NCI-H1048 (cell line): ENCODE measurements at places on chromosomes 6 and 20.

GRCh38 chr6:122726649-122727048 lies 52.9 kb upstream of the FABP7 start:
- no peak for DNase-seq

DNA sequence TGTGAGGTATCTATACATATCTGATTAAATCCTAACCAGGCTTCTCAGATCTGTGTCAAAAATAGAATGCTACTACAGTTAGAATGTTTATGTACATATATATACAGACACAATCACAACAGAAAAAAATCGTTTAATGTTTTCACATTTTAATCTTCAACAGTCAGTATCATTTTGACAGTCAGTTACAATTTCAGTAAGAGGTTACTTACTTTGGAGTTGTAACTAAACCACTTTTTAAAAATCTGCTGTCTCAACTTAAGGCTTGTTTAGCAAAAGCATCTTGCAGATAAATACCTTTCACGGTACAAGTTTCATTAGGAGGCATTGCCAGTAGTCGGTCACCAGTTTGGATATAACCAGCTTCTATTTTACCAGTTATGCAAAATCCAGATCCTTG lies 32.3 kb upstream of the ALDH8A1 start:
- DNase-seq = no peak

GRCh38 chr6:76770281-76770680 lies 693.0 kb downstream of the HTR1B start:
- DNase-seq = no peak

GRCh38 chr6:17167327-17167979 lies 65.6 kb downstream of the STMND1 start:
- no peak for DNase-seq

- DNase-seq = no peak
Measured at GRCh38 chr6:84074988-84075781, 41.6 kb downstream of the MRAP2 start.

DNA sequence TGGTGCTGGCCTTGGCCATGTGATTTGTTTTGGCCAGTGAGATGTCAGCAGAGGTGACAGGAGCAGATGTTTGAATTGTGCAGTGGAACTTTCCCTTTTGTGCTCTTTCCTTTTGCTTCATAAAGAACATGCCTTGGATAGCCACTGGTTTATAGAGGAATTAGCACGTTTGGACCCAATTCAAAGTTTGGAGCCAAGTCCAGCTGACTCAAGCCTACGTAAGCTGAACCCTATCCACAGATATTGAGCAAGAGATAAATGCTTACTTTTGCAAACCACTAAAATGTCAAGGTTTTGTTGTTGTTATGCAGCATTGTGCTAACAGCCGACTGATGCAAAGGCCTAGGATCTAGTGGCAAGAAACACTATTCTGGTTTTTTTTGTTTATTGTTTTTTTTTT lies 230.9 kb upstream of the CITED2 start:
- no peak for DNase-seq

GRCh38 chr6:88665131-88665530 lies 298.3 kb downstream of the RNGTT start:
- no peak for DNase-seq

- DNase-seq = no peak
Measured at GRCh38 chr6:121932076-121932991, 467.1 kb upstream of the HSF2 start.

DNA sequence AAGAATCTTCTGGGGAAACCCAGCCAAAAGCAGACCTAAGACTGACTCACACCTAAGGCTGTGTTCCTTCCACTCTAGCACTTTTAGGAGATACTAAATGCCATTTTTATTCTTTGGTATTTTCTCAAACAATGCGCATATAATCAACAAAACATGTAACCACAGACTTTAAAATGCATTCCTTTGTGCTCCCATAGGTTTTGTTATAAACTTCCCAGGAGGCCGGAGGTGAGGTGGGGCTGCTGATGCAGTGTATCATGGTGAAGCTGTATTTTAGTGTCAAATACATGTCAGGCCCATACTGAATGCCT lies 155.2 kb downstream of the BTBD3 start:
- no peak for DNase-seq

DNA sequence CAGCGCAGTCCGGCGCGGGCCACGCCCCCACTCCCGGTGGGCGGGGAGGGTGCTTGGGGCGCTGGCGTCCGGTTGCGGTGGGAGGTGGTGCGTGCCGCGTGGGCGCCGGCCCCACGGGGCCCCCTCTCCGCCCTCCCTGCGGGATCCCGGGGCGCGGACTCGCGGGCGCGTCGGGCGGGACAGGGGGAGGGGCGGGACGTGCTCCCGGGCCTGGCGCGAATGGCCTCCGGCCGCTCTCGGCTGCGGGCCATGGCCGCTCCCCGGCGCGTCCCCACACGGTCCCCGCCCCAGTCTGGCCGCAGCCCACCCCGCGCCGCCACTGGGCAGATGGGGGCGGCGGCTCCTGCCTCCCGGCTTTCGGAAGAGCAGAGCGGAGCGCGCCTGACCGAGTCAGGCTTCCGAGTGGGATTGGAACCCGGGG lies 771 bp upstream of the PPP1R3G start:
- DNase-seq = no peak

GRCh38 chr6:149895833-149896271 lies 2.1 kb downstream of the RAET1E start:
- no peak for DNase-seq
